ENCODE measurements at places on chromosomes 3 and 15.

DNA sequence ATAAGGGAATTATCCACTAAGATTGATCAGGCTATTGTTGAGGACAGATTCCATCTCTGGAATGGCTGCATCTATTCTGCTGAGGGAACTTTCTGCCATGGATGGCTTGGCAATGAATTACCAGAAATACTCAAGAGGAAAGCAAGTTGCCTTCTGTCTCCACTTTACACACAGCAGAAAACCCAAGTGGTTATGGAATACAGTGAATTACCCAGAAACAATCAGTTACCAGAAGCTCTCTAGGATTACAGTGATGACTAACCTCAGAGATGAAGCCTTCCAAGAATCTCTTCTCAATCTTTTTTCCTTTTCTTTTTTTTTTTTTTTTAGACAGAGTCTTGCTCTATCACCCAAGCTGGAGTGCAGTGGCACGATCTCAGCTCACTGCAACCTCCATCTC is 183.3 kb downstream of the WDR76 start:
- DNase-seq: no peak

- no peak for DNase-seq
Observed at GRCh38 chr15:25234831-25235230, 204.0 kb downstream of the UBE3A start.

- DNase-seq: no peak
Observed at GRCh38 chr15:61112231-61112630, 116.9 kb downstream of the RORA start.

DNA sequence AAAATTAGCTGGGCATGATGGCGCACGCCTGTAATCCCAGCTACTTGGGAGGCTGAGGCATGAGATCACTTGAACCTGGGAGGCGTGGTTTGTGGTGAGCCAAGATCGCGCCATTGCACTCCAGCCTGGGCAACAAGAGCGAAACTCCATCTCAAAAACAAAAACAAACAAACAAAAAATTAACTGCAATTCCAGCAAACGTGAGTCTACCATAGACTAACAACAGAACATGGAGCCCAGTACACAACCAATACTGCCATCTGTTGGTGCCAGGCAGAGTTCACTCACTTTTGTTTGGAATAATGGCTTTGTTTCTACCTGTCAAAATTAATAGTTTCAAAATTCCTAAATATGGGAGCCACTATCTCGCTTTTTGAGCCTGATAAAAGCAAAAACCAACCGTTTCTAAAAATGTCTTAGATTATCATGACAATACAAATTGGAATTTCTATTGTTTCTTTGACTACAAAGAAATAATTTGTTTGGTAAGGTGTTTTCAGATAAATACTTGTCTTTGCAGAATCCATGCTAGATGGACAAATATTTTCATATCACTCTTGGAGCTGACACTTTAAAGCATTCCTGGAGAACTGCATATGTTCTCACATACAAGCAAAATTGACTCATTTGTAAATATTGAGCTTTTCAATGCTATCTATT is 45.0 kb downstream of the GPR176 start:
- peak; percentile 62 for DNase-seq

- DNase-seq: peak; percentile 56
Observed at GRCh38 chr3:107574650-107575049, 51.9 kb downstream of the BBX start.

GRCh38 chr3:108031895-108032294 is 58.9 kb downstream of the CD47 start:
- peak; percentile 54 for DNase-seq

DNA sequence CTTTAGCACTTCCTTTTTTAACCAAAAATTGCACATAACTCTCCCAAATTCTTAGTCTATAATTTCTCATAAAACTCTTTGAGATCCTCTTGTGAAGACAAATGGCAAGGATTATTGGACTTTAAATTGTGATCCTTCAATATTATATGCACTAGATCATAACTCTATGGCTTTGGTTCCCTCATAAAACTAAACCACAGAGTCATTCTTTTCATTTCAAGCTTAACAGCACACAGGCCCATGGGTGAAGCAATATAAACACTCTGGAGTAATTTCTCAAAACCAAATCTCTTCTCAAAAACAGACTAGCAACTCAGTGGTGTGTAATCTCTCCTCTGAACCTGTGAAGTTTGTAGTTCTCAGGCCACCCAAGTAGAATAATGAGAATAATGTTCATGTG is 171.0 kb upstream of the NECTIN3 start:
- DNase-seq: no peak

- peak; percentile 56 for DNase-seq
Observed at GRCh38 chr3:9398700-9399336, 1.4 kb downstream of the SETD5 start.

Data from MCF 10A (cell line).